GM06990 (cell line): ENCODE measurements at places on chromosomes 5 and 9.

DNA sequence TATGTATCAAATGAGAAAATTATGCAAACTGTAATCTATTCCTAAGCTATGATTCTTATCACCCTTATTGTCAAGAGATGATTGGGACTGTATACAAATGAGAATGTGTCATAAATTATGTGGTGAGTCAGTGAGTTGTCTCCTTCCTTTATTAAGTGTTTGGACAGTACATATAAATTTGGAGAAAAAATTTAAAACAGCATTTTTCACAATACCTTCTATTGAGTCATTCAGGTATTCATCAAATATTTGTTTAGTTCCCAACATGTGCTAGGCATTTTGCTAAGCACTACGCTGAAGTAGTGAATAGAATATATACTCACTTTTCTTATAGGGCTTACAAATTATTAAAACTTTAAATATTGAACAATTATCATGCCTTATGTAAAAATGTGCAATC is 36.3 kb upstream of the PTPRD start:
- no peak for DNase-seq

DNA sequence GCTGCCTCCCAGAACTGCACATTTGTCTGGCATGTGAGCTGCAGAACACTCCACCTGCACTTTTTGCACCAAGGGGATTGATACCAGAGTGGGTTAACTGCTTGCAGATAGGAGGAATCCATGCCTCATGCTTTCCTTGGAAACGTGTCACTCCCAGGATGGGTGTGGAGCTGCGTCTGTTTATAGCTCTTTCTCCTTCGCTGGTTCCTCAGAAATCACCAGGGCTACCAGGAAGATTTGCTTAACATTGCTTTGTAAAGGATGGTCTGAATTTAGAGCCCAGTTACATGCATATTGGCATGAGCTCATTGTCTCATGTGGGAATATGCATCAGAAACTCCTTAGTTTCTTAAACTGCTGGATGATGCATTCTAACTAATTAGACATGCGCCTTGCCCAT is 234.6 kb downstream of the GADD45G start:
- DNase-seq: no peak

- no peak for DNase-seq
These were observed 149.7 kb upstream of the ADCY2 start for GRCh38 chr5:7246287-7246686.

DNA sequence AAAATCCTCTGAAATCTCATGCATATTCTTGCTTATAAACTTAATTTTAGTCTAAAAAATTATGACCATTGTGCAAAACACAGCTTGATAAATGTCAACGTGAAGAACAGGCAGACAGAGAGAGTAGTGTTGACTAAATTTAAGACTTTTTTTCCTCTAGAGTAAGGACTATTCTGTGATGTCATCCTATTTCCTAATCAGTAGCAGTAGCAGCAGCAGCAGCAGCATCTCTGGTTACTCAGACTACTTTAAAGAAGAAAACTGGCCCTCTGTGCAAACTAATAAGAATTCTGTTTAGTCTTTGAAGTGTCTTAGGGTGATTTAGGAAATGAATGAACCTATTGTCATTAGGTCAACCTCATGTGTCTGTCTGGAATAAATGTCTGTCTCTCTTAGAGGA is 403.0 kb downstream of the HINT1 start:
- no peak for DNase-seq

GRCh38 chr5:172478256-172478655 is 23.9 kb upstream of the SH3PXD2B start:
- no peak for DNase-seq

- no peak for DNase-seq
These were observed 1528.6 kb downstream of the EFNA5 start for GRCh38 chr5:106142116-106142515.

DNA sequence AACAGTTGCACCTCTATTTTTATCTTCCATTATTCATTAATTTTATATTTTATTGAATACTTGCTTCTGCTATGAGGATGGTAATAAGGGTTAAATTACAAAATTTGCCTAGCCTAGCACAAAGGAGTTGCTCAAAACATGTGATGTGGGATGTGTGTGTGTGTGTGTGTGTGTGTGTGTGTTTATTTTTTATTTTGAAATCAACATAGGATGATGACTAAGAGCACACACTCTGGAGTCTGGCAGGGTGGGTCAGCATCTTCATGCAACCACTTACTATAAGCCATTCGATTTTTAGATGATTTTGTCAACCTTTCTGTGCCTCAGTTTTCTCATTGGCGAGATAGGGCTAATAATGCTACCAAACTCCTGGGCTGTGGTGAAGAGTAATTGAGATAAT is 57.7 kb upstream of the MAMDC2 start:
- DNase-seq: no peak

- DNase-seq: no peak
These were observed 176.5 kb downstream of the SNX18 start for GRCh38 chr5:54693936-54694657.

DNA sequence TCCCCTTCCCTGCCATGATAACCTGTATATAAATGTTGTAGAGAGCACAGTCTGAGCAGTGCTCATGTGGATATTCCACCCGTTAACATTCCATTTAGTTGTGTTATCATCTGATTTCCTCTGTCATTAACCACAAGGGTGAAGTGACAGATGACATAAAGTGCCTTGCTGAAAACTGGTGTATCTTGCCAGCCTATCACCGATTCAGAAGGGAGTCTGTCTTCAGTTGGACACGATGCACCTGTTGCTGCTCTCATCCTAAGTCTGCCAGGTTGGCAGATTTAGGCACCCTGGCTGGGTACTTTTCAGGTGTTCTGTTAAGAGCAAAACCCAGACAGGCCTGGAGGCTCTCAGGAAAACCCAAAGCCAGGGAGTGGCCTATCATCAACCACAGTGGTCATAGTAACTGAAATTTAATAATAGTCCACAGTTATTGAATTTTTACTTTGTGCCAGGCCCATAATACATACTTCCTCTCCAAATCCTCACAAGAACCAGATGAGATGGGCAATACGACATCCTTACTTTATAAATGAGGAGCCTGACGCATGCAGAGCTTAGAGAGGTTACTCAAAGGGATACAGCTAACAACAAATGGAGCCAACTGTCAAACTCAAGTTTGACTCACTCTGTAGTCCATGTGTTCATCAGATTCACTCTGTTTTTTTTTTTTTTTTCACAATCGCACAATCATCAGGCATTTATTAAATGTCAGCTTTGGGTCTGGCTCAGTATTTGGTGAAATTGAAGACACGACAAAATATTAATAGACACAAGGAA is 100.7 kb upstream of the SPRY4 start:
- no peak for DNase-seq

GRCh38 chr5:135539430-135540005 is 3.8 kb upstream of the NEUROG1 start:
- no peak for DNase-seq

DNA sequence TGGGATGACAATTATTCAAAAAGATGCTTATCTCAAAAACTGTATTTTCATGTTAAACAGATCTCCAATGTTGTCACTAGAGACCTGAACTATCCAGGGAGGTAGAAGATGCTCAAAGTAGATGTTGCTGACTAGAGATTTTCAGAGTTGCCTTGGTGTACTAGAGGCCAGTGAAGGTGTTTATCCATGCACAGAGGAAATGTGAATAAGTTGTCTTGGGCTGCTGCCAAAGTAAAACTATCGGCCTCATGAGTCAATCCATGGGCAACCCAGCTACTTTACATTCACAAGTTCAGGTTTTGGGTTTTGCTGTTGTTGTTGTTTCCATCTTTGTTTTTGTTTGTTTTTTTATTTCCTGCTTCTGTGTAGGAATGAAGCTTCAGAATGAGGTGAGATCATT is 141.1 kb upstream of the RANBP3L start:
- DNase-seq: no peak

GRCh38 chr9:111854799-111855198 is 41.8 kb upstream of the UGCG start:
- no peak for DNase-seq

GRCh38 chr5:95725071-95725820 is 5.9 kb upstream of the RHOBTB3 start:
- DNase-seq: no peak

- no peak for DNase-seq
These were observed 346.7 kb downstream of the PLK2 start for GRCh38 chr5:58113172-58113571.

- no peak for DNase-seq
These were observed 66.0 kb upstream of the SMIM15 start for GRCh38 chr5:61228229-61228628.

DNA sequence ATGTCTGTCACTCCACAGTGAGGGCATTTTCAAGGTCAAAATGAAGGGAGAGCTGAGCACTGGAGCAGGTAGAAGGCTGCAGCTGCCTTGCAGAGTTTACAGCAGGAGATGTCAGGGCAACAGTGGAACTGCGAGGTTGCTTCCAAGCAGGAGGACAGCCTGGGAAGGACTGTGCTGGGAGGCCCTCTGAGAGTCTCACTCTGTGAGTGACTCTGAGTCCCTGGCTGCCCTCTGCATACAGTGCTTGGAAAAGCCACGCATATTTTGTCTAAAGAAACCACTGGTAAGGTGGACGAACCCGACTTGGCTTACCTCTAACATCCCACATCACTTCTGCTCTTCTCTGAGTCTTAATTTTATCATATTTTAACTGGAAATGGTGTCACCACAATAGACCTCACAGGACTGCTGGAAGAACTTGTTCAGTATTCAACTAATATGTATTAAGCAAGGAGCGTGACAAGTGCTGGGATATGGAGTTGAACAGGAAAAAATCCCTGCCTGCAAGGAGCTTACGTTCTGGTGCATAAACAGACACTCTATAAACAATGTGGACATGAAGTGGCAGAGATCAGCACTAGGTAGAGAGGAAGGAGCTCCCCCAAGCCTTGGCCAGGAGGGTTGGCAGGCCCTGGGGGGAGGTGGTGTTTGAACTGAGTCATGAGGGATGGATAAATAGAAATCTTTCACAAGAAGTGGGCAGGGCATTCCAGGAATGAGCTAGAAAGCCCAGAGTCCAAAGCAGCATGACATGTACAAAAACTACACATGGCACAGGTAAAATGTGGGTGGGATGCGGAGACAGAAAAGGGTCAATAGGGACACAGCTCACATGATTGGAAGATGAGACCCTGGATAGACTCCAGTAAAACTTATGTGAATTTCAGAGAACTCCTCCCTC is 64.0 kb upstream of the FOXE1 start:
- DNase-seq: no peak

DNA sequence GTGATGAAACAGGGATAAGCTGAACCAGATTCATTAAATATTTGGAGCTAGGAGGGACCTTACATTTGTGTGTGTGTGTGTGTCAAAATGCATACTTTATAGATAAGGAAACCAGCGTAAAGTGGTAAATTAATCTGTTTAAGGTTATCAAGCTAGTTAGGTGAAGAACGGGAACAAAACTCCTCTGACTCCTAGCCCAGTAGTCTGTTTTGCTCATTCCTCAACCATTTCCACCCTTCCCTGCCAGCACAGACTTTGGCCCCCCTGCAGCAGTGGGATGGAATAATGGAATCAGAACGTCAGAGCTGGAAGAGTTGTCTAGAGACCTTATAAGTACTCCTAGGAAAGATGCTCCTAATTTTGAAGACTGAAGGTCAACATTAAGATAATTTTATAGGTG is 6.5 kb downstream of the AGXT2 start:
- DNase-seq: no peak

DNA sequence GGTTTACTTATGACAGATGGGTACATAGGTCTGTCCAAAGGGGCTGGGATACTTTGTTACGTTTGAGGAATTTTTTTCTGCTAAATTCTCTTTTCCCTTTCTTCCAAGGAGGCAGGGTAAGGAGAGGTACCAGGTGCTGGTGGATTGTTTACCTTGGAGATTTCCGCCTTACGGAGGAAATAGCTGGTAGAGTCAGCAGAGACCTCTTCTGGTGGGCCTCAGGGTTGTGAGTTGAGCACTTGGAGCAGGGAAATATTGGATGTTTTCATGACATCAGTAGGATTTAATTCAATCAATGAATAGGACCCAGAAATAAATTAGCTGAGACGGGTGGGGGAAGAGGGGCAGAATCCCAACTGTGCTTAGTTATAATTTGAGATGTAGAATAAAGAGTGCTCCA is 60.0 kb upstream of the TAF11L2 start:
- no peak for DNase-seq

DNA sequence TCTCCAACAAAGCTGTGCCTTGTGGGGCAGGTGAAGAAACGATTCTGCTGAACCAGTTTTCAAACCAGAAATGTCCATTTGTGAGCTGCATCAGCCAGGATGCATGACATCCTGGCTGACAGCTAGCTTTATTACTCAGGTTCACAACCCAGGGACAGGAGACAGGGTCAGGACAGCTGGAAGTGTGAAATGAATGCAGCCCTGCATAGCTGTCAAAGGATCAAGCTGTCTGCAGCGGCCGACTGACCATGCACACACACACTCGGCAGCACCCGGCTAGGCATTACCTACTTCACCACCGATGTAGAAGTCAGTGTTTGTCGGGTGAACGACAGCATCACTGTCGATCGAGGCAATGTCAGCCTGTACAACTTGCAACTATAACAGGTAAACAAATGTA is 48.5 kb downstream of the MACROH2A1 start:
- DNase-seq: no peak

DNA sequence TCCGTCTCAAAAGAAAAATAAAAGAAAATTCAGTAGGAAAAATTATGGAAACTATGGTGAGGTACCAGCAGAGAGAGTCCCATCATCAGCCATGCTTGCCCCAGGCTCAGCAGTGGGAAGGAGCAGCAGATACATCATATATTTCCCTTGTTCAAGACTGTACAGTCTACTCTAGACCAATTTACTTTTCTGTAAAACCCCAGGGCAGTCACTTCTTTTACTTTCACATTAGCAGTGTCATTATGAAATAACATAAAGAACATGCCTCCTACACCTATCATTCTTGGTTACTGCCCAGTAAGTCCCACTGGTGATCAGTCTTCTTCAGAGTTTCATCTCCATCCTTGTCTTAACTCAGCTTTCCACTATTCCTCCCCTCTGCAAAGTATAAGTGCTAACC is 1145.0 kb downstream of the MAT2B start:
- DNase-seq: no peak

GRCh38 chr5:130992095-130992494 is 173.0 kb downstream of the HINT1 start:
- DNase-seq: no peak

- no peak for DNase-seq
These were observed 1.4 kb downstream of the NR3C1 start for GRCh38 chr5:143402017-143402552.

DNA sequence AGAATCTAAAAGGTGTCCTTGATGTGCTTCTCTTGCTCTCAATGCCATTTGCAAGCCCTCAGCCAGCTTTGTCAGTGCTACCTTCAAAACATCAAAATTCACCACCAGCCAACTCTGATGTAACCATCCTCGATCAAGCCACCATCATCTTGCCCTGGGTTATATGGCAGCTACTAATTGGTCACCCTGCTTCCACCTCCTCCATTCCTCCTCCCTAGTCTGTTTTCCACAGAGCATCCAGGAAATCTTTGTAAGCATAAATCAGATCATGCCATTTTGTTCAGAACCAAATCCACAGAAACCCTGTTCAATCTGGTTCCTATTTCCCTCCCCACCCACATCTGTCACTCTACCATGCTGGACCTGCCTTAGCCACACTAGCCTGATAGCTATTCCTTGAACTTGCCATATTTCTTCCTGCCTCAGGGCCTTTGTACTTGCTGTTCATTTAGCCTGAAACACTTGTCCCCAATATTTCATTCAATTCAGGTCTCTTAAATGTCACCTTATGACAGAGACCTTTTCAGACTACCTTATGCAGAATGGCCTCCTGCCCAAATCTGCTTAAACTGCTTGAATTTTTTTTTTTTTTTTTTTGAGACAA is 1.9 kb upstream of the B4GALT1 start:
- DNase-seq: no peak
